Ovary (tissue), 10 donors: ENCODE measurements at places on chromosomes 11 and 22.

- no peak for DNase-seq
Observed at GRCh38 chr22:46829941-46830715, 67.7 kb downstream of the TBC1D22A start.

GRCh38 chr11:104096900-104097299, 60.5 kb downstream of the DDI1 start:
- no peak for DNase-seq

DNA sequence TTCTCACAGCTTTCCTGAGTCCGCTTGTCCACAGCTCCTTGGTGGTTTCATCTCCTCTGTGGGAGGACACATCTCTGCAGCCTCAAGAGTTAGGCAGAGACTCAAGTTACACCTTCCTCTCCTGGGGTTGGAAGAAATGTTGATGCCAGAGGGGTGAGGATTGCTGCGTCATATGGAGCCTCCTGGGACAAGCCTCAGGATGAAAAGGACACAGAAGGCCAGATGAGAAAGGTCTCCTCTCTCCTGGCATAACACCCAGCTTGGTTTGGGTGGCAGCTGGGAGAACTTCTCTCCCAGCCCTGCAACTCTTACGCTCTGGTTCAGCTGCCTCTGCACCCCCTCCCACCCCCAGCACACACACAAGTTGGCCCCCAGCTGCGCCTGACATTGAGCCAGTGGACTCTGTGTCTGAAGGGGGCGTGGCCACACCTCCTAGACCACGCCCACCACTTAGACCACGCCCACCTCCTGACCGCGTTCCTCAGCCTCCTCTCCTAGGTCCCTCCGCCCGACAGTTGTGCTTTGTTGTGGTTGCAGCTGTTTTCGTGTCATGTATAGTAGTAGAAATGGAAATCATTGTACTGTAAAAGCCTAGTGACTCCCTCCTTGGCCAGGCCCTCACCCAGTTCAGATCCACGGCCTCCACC, 11.7 kb downstream of the RASD2 start:
- no peak for DNase-seq

GRCh38 chr11:19827399-19828135, 114.9 kb downstream of the NAV2 start:
- no peak for DNase-seq

DNA sequence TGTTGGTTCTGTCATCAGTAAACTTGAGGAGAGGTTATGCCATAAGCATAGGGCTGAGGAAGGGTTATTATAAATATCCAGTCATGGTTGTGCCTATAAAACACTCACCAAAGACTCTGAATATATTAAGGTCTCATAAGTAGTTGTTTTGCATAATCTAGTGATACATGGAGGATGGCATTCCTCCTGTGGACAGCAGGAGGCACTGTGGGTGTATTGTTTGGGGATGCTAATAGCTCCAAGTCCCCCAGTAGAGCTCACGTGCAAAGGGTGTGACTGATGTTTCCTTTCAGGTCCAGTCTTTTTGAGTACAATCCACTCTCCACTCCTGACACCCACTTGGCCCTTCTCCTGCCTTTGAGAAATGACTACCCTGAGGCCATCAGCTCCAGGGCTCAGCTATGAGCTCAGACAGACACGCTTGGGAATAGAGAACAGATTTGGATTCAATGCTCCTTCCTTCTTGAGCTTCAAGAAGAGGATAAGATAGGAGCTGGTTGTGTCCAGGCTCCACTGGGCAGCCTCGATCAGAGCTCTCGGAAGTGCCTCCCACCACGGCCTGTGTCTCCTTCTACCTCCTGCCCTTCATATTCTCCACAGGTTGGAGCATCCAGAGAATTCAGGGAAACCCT, 85.2 kb upstream of the IGLL5 start:
- no peak for DNase-seq

- DNase-seq, result no peak
Observed at GRCh38 chr11:69999721-70000120, 78.4 kb upstream of the ANO1 start.

DNA sequence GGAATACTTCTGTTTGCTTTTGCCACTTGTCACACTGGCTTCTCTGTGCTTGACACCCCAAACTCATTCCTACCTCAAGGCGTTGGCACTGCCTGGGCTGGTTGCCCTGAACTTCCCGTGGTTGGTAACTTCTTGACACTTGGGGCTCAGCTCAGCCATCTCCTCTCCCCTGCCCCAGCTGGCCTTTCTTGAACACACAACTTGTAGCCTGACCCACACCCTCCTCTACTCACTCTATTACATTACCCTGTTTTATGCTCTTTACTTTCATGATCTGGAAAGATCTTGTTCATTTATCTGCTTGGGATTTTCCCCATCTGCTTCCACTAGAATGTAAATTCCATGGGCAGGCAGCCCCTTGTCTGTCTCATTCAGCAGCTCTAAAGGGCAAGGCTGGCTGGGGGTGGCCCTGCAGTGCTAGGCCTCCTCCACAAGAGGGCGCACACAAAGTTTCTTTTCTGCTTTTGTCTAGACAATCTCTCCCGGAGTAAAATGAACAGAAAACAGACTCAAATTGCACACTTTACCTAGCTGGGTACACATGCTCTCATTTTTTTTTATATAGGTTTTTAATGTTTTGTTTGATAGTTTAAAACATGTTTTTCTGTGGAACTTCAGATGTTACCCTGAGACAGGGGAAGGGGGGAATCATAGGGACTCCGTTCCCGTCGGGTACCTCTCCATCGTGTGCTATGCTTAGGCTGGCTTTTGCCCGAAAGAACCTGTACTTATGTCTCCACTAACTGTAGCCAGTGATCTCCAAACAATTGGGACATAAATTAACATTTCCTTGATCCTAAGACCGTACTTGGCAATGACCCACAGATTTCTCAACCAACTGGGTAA, 16.4 kb upstream of the MRGPRX2 start:
- peak; percentile 42 for DNase-seq

DNA sequence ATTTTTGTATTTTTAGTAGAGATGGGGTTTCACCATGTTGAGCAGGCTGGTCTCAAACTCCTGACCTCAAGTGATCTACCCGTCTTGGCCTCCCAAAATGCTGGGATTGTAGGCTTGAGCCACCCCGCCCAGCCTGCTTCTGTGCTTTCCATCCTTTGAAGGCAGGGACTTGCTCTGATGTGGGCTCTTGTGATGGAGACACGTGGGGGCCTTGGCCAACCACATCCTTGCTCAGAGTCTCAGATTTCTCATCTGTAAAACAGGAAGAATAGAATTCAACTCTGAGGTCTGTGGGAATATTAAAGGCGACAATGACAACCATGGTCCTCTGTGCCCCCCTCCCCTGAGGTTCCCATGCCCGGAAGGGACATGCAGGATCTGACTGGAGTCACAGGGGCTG, 3.8 kb upstream of the GGA1 start:
- DNase-seq, result no peak

- no peak for DNase-seq
Observed at GRCh38 chr11:18723991-18724390, 2.0 kb downstream of the IGSF22 start.

GRCh38 chr11:62664405-62665074, 470 bp downstream of the C11orf98 start:
- DNase-seq, result no peak
